Activated T-cell treated with anti-CD3 and anti-CD28 coated beads for 1 hour (primary cell): ENCODE measurements at places on chromosomes 5 and 9.

DNA sequence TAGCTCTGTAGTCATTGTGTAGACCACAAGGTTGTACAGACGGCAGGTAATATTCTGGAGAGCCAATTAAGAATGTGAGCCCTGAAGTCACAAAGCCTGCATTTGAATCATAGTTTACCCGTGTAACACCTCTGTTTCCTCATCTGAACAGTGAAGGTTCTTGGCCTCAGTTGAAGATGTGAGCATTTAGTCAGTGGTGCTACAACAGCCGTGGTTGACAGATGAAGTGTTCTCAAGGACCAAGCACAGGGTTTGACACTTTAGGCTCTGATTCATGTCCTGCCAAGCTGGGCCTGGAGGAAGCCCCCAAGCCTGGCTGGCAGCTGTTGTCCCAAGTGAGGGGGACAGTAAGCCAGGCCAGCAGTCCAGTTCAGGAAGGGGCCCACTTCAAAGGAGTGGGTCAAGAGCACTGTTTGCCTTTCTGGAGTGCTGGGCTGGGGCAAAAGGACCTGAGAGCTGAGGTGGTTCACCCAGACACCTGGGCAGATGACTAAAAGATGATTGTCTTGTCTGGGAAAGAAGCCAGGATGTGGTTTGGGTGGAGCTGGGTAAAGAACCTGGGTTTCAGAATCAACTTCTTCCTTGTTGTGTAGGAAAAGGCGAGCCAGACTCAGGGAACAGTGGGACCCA, 20.7 kb downstream of the FAXDC2 start:
- peak; percentile 2 for DNase-seq

- no peak for DNase-seq
Observed at GRCh38 chr5:52579391-52579790, 208.3 kb upstream of the ITGA1 start.

GRCh38 chr5:115452536-115453235, 91.9 kb downstream of the FEM1C start:
- DNase-seq, result no peak

DNA sequence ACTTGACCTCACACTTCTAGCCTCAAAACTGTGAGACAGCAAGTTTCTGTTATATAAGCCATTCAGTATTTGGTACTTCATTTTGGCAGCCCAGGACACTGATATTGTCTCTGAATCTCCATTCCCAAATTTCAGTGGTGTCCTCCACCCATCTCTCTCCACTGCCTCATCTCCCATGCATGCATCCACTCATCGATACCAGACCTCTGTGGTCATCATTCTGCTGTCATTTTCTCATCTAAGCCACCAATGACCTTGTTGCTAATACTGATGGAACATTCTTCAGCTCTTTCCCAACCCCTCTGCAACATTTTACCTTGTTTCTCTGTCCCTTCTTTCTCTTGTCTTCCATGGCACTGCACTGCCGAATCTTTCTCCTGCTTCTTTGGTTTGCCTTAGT, 221.8 kb downstream of the SNX18 start:
- DNase-seq, result no peak

DNA sequence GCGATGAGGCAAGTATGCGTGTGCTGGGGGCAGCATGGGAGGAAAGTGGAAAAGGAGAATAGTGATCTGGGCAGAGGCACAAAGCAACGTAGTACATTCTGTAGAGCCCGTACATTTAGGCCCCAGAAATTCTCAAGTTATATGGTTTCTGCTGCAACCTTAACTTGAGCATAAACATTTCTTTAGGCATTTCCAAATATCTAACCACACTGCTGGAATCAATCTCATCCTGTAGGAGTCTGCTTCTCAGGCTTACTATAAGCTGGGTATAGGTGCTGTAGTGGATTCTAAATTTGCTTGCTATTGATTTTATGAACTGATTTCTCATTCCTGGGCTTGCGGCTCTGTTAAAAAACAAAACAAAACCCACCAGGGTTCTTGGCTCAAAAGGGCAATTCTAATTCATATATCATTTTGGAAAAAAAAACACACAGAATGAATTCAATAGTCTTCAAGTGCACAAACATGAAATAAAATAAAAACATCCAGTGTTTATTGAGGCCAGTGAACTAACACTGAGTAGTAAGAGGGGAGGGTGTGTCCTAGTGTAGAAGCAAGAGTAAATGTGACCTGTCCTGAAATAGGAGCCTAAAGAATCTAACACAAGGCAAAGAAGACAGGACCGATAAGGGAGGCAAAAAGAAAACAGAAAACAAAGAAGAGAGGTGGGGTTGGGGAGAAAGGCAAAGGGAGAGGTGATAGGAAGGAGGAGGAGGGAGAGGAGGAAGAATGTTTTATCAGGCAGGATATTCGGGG, 145.5 kb upstream of the LHFPL2 start:
- no peak for DNase-seq

GRCh38 chr9:90974643-90975245, 173.1 kb downstream of the SYK start:
- no peak for DNase-seq

DNA sequence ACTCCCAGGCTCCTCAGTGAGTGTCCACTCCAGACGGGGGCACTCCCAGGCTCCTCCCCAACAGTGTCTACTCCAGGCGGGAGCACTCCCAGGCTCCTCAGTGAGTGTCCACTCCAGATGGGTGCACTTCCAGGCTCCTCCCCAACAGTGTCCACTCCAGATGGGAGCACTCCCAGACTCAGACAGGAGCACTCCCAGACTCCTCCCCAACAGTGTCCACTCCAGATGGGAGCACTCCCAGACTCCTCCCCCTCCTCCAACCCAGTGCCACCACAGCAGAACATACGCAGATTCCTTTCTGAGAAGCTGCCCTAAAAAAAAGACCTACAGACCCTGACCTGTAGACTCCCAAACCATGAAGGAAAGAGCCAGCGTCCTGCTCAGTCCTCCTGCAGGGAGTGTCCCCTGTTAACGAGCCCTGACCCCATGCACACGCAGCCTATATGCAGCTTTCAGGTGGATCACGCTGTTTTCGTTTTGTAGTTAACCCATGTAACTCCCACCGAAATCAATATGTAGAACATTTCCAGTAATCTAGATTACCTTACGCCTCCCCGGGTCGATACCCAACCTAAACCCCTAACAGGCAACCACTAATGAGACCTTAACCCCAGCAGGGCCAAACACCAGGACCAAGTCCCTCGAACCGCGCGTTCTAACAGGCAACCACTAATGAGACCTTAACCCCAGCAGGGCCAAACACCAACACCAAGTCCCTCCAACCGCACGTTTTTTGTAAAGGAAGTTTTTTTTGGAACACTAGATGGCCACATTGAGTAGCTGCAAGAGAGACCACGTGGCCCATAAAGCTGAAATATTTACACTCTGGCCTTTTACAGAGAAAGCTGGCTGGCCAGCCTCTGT, 15.7 kb downstream of the PNPLA7 start:
- no peak for DNase-seq

DNA sequence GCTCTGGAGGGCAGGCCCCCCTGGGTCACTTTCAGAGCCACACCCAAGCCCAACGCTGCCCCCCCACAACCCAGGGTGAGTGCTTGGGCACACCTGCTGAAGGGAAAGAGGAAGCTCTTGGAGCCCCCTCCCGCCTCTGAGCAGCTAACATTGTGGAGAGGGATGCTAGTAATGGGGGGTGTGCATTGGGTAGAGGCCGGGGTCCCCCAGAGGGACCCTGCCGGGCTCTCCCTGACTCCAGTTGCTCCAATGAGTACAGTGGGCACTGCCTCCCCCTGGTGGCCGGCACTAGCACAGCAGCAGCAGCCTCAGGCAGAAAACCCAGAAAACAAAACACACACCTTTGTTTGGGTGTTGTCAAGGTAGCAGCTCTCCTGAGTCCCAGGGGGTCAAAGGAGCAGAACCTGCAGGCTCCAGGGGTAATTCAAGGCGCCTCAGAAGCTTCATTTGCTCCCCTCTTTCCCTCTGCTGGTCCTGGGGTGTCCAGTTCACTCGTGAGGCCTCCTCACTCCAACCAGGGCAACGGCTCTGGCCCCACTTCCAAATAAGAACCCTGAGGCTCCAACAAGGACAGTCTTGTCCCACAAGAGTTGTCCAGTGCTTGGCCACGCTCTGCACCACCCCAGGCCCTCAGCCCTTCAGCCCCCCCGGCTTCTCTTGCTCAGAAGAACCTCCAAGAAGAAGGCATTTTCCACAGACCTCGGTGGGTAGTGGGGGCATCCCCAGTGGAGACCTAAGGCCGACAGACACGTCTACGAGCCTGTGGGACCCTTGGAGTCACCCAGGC, 16.1 kb downstream of the GBGT1 start:
- DNase-seq, result peak; percentile 80

DNA sequence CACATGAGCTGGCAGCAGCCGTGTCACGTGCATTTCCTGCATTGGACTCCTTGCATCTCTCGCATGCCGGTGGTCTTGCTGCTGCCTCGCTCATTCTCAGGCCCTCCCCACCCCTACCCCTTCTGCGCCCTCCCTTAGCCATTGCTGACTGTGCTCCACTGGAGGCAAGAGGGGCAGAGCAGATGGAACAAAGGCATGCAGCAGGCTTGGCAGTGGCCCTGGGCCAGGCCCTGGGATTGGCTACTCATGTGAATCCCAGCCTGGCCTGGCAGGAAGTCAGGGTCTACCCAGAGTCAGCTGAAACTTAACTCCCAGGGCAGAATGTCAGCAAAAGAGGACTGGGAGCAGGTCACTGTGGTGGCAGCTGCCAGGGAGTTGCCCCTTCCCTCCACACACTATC, 62.3 kb downstream of the TSTD2 start:
- DNase-seq, result no peak
